ENCODE measurements at places on chromosomes 5 and 9.

GRCh38 chr9:120366644-120367019 lies 213.3 kb downstream of the CDK5RAP2 start:
- DNase-seq = peak; percentile 62

DNA sequence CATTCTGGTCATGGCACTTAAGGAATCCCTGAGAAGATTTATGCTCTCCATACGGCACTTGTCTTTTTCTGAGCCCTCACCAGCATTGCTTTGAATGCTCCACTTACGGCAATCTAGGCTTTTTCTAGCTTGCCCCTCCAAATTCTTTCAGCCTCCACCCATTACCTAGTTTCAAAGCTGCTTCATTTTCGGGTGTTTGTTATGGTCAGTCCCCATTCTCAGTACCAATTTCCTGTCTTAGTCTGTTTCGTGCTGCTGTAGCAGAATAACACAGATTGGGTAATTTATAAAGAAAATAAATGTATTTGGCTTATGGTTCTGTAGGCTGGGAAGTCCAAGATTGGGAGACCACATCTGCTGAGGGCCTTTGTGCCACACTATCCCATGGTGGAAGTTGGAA lies 42.0 kb downstream of the ARHGEF28 start:
- no peak for DNase-seq

DNA sequence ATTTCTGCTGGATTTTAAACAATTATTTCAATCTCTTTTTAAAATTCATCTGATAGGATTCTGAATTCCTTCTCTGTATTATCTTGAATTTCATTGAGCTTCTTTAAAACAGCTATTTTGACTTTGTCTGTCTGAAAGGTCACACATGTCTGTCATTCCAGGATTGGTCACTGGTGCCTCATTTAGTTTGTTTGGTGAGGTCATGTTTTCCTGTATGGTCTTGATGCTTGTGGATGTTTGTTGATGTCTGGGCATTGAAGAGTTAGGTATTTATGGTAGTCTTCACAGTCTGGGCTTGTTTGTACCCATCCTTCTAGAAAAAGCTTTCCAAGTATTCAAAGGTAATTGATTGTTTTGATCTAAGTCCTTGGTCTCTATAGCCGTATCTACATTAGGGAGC lies 39.1 kb downstream of the DENND4C start:
- no peak for DNase-seq

DNA sequence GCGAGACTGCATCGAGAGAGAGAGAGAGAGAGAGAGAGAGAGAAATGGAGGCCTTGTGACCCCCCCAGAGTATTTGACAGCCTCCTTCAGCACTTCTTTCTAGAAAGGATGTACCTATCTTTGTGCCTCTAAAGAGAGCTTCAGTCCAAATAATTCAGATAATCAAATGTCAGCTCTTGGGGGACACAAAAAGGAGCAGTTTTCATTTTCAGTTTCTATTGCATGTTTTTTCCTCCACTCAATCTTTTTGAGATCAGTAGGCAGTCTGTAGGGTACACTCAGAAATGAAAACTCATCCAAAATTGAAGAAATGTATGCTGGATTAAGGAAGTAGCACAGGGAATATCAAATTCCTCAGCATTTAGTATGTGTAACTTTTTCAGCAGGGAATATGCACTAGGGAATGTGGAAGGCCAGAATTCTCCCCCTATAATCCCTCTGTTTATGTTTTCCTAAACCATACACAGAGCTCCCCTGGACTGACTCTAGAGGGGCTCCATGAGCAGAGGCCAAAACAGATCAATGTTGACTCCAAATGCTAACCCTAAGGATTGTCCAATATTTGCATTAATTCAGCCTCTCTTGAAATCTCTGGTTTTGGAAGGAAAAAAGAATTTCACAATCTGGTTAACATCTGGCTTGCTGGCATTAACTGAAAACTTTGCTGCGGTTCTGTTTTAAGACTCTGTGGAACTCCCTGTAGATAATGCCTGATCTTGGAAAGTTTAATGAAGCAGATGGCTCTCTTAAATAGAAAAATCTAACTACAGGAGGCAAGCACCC lies 250.1 kb downstream of the CEMIP2 start:
- no peak for DNase-seq

- DNase-seq = no peak
Observed at GRCh38 chr9:83956086-83956435, 24.0 kb downstream of the HNRNPK start.

DNA sequence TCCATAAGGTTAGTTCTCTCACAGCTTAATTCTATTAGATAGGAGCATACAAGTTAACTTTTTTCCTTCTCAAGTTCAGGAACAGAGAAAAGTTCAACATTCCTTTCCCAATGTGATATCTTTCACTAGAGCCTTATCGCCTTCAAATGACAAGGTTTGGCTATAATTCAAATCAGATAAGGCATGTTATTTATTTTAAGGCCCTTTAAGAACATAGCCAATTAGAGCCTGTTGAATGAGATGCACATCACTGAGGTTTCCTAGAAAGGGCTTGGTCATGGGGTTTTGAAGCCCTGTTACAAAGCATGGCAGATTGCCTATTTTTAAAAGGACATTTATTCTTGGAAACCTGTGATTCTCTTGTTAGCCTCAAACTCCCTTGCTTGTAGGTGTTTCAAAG lies 123.4 kb downstream of the BASP1 start:
- DNase-seq = no peak

GRCh38 chr5:19891658-19892057 lies 96.3 kb downstream of the CDH18 start:
- DNase-seq = peak; percentile 7

DNA sequence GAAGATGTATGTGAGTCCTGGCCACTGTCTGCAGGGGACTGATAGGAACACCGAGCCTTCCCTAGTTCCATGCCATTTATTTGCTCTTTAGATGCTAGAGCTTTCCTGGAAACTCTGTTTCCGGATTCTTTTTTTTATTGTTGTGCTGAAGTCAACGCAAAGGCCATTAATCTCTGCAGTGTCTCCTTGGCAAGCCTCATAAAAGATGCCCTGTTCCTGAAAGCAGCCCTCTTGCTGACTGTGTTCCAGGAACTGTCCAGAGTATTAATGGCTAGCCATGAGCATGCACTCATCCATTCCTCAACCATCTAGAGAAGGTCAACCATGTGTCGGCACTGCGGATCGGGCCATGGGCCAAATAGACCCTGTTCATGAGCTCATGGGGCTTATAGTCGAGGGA lies 42.9 kb upstream of the SMAD5 start:
- no peak for DNase-seq

GRCh38 chr5:96984506-96985192 lies 48.8 kb downstream of the LNPEP start:
- no peak for DNase-seq

DNA sequence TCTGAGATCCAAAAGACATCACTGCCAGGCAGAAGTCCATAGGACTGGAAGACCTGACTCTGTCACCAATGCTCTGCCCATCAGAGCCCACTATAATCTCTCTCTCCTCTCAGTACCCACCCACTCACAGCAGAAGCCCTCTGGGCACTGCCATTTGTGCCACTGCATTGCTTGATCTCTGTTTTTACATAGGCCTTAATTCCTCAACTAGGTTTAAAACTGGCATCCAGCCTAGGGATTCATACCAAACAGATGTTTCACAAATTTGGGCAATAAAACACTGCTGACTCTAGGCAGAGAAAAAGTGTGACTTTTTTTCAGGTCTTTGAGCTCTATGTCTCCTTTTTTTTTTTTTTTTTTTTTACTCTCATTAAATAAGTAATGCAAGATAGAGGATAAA lies 91.1 kb upstream of the RANBP3L start:
- DNase-seq = no peak

GRCh38 chr9:14687042-14687719 lies 6.1 kb downstream of the ZDHHC21 start:
- DNase-seq = peak; percentile 29

GRCh38 chr9:8705861-8706260 lies 906.3 kb upstream of the DMAC1 start:
- no peak for DNase-seq

GRCh38 chr9:438961-439768 lies 224.5 kb downstream of the DOCK8 start:
- no peak for DNase-seq

- no peak for DNase-seq
Observed at GRCh38 chr5:53936481-53937352, 373.7 kb downstream of the ARL15 start.

DNA sequence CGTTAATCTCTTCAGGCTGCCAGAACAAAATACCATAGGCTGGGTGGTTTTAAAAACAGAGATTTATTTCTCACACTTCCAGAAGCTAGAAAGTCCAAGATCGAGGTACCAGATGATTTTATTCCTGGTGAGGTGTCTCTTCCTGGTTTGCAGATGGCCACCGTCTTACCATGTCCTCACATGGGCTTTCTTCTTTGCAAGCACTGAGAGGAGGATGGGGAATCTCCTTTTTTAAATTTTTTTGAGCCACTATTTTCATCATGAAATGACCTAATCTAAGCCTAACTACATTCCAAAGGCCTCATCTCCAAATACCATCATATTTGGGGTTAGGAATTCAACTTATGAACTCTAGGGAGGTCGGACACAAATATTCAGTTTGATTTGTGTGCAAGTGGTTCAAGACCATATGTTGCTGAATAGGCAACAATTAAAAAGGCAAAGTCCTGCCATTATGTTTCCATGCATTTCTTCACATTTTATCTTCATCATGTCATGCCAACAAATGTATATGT lies 371.2 kb downstream of the CDH18 start:
- no peak for DNase-seq

GRCh38 chr5:159175547-159175946 lies 33.8 kb downstream of the RNF145 start:
- DNase-seq = no peak

- DNase-seq = no peak
Observed at GRCh38 chr9:93667627-93668026, 91.2 kb downstream of the PHF2 start.

- DNase-seq = no peak
Observed at GRCh38 chr5:81302596-81302995, 1.2 kb downstream of the ZCCHC9 start.

GRCh38 chr5:157352756-157353340 lies 86.9 kb downstream of the CYFIP2 start:
- DNase-seq = no peak

DNA sequence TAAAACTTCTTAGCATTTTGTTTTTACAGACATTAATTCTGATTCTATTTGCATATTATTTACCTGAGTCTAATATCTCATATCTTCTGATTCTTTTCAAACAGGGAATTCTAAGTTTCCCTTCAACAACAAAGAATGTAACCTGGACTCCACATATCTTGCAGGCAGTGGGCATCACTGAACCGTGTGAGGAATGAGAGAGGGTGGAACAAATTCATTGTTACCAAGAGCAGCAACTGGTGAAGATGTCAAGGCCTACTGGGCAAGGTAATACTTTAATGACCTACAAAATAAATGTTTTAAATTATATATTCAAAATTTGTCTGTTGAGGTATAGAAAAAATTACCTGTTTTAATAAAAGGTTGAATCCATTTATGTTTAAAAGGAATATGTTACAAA lies 455.3 kb upstream of the TUSC1 start:
- DNase-seq = no peak

GRCh38 chr9:10062629-10063395 lies 550.0 kb downstream of the PTPRD start:
- no peak for DNase-seq

DNA sequence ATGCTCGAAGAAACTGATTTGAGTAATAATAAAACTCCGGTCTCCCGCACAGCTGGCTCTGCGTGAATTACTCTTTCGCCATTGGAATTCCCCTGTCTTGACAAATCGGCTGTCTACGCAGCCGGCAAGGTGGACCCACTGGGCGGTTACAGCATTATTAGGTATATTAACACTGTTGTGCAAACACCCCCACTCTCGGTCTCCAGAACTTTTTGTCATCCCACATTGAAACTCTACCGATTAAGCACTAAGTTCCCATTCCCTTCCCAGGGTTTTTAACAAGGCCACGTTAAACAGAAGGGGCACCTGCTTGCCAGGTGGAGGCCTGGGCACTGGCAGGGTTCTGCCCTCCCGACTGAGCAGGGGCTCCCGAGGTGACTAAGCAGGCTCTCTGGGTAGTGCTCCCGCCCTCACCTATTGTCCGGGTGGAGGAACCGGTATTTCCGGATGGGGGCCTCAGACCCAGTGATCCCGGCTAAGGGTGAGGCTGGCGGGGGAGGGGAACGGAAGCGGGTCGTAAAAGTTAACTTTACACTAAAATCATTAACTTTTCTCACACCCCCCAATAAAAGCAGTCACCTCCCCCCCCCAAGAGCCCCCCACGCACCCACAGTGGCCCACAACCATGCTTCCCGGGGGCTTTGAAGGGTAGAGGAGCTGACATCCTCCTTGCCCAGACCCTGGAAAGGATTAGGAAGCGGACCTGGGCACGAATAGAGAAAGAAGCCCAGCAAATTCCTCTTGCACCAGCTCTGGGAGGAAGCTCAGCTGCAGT lies 53.5 kb upstream of the TJP2 start:
- no peak for DNase-seq

GRCh38 chr5:78506261-78507024 lies 142.1 kb downstream of the LHFPL2 start:
- DNase-seq = no peak

GRCh38 chr9:132575005-132575609 lies 7.3 kb upstream of the BARHL1 start:
- DNase-seq = peak; percentile 9

- DNase-seq = no peak
Observed at GRCh38 chr5:17735761-17736160, 101.5 kb downstream of the TAF11L14 start.
